ENCODE measurements at places on chromosomes 16 and 17.
A peak's percentile ranks its signal among the peaks of the same experiment; 100 is the strongest.

DNA sequence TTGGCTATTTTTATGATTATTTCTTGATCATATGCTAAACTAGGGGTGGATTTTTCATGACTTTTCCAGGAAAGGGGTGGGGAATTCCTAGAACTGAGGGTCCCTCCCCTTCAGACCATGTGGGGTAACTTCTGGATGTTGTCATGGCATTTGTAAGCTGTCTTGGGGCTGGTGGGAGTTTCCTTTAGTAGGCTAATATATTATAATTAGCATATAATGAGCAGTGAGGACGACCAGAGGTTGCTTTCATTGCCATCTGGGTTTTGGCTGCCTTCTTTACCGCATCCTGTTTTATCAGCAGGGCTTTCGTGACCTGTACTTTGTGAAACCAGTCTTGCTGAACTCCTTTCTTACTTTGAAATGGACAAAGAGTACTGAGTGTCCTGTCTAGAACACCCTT lies 40.4 kb upstream of the ABCA5 start:
- DNase-seq: no peak

- no peak for DNase-seq
Measured at GRCh38 chr16:51524070-51524469, 373.0 kb upstream of the SALL1 start.

DNA sequence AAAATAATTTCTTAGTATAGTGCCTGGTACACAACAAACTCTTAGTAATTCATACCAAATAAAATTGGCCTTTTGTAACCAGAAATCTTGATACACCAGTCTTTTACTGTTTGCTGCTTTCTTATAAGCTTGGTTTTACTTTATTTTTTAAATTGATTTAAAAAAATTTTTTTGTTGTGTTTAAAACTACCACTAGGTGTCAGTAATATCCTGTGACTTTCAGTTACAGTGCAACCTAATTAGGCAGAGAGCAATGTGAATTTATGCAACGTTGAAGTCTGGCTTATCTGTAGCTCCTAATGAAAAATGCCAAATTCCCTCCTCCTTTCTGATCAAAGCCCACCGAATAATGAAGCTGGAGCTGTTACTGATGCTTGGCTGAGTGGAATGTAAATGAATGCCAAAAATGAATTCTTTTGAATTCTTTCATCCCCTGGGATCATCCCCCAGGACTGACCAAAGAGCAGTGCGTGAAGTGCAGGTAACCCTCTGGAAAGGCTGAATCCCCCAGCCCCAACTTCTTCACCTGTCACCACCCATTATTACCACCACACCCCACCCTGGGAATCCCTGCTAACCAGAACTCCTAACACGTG lies 3.8 kb downstream of the ERCC4 start:
- DNase-seq: no peak

DNA sequence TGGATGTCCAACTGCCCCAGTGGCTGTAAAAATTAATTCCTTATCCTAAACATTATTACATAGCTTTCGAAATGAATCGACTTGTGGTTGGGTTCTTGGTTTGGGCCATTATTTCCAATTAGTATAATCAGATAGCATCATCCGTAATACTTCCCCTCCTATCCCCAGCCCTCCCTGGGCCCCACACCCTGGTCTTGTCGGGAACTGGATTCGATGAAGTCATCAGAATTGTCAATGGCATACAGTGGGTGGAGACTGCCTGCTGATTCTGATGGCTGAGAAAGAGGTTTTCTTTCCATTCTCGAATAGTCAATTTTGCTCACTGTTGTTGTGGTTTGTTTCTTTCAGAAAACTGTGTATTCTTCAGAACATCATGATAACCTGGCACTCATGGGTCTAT lies 395.1 kb downstream of the SEC14L1 start:
- no peak for DNase-seq

GRCh38 chr17:82832881-82833475 lies 6.8 kb downstream of the ZNF750 start:
- no peak for DNase-seq

DNA sequence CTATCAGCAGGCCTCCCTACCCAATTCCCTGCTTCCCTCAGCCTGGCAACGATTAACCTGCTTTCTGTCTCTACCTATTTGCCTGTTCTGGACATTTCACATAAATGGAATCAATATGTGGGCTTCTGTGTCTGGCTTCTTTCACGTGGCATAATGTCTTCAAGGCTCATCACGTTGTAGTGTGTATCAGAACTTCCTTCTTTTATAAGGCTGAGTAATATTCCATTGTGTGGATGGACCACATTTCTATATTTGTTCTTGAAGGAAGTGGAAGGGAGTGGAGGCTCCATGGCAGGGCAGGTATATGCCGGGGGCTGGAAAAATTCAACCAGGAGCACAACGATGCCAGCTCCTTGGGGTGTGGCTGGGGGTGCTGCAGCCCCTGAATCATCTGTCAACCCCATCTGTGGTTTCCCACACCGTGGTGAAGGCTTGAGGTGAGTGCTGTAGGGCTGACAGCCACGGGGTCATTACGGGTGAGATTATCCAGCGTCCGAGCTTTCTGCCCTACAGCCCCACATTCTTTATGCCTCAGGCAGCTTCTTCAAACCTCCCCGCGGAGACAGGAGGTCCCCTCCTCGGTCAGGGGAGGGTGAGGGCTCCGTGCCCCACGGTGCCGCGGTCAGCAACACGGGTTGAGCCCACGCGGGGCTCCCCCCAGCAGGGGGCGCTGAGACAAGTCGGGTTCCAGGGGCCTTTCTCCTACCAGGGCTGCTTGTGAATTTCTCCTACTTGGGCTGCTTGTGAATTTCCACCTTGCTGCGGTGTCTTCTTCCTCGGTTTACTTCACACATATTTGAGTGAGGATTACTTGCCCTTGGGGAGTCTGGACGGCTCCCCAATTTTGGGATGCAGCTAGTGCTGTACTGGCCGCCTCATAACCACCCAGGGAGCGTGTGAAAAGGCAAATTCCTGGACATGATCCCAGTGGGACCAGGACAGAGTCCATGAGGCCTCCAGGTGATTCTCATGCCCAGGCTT lies 18.3 kb upstream of the WFIKKN2 start:
- DNase-seq: peak; percentile 50

Data from ELF-1 (cell line).